ENCODE measurements at places on chromosomes 1 and 21.

GRCh38 chr1:220032911-220033310, 13.4 kb downstream of the EPRS1 start:
- DNase-seq, result no peak
- no peak overlapping the region for H3K27ac ChIP-seq
- H3K4me1 ChIP-seq, result no peaks in the 10 kb centered on the region
- no peaks in the 10 kb centered on the region for H3K27me3 ChIP-seq
- peaks cover 59% of the 10 kb centered on the region for H3K36me3 ChIP-seq

GRCh38 chr21:41167348-41168342, at the start of gene BACE2:
Gene BACE2 (plus strand): TSS chr21:41168160. CDS start chr21:41168264, 104 bp downstream.
- H3K27ac ChIP-seq, result no peak within 1 kb of the TSS
- no peaks in the 10 kb centered on the region for H3K4me1 ChIP-seq
- H3K4me3 ChIP-seq, result peak within 1 kb of the TSS; percentile 74
- DNase-seq, result peak; percentile 90
- peaks cover 37% of the 10 kb centered on the region for H3K27me3 ChIP-seq
- no peaks in the 10 kb centered on the region for H3K36me3 ChIP-seq

- H3K27me3 ChIP-seq, result no peaks in the 10 kb centered on the region
- no peak for DNase-seq
Measured at GRCh38 chr1:190000365-190000872, 477.2 kb downstream of the BRINP3 start.

GRCh38 chr1:91651661-91652071, 151.0 kb downstream of the CDC7 start:
- H3K36me3 ChIP-seq, result no peaks in the 10 kb centered on the region
- no peak overlapping the region for H3K27ac ChIP-seq
- no peak overlapping the region for H3K4me3 ChIP-seq
- DNase-seq, result peak; percentile 49
- no peaks in the 10 kb centered on the region for H3K4me1 ChIP-seq
- H3K27me3 ChIP-seq, result no peaks in the 10 kb centered on the region

GRCh38 chr21:36320421-36321324, 676 bp downstream of the MORC3 start:
- peaks cover 29% of the 10 kb centered on the region for H3K36me3 ChIP-seq
- no peaks in the 10 kb centered on the region for H3K27me3 ChIP-seq
- DNase-seq, result peak; percentile 87
- peak overlapping the region; percentile 97 for H3K27ac ChIP-seq
